ENCODE measurements at places on chromosomes 3 and 15. TPM values are rescaled to one million over a fixed set of nuclear protein-coding genes. Genes with fewer than 3 reads are reported as not detected.

The HIGD2B gene
- total RNA-seq: not detected

The CLDN1 gene
- total RNA-seq: 28.5 TPM

The FANCD2OS gene
- not detected for total RNA-seq

The MEX3B gene
- total RNA-seq: 4.0 TPM

The WDR49 gene
- not detected for total RNA-seq

The SEMA6D gene
- total RNA-seq: not detected

The TTLL13 gene
- 0.61 TPM for total RNA-seq

The ACAD9 gene
- 24.0 TPM for total RNA-seq

The FBXO45 gene
- total RNA-seq: 6.8 TPM

The PATL2 gene
- 0.07 TPM for total RNA-seq

The SLC28A2 gene
- total RNA-seq: not detected

The ZPLD1 gene
- total RNA-seq: 0.08 TPM

The TMEM108 gene
- total RNA-seq: not detected

The FAM43A gene
- 4.9 TPM for total RNA-seq

The NEIL1 gene
- total RNA-seq: 2.4 TPM

The EPHB1 gene
- 0.16 TPM for total RNA-seq

The ENTPD3 gene
- not detected for total RNA-seq

The OR5K2 gene
- not detected for total RNA-seq

The SUCNR1 gene
- 0.17 TPM for total RNA-seq

The LRTM1 gene
- not detected for total RNA-seq
